ENCODE measurements at places on chromosomes 11 and 22.

- no peak for DNase-seq
Observed at GRCh38 chr11:107849790-107850189, 8.8 kb downstream of the SLC35F2 start.

DNA sequence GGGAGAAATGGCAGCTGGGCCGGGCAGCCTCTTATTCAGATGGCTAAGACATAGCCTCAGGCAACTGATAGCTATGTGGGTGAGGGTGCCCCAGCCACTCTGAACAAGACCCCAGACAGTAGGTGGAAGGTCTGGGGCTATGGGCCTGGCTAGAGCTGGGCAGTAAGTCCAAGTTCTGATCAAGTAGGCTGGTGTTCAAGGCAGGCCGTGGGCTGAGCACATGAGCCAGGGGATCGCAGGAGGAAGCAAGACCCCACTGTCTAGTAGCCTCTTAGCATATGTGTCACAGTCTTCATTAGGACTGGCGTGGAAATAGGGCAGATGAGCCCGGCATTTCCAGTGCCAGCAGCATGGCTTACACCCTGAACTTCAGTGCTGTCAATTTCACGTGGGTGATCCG, 192.1 kb downstream of the ADAMTS15 start:
- DNase-seq, result no peak

DNA sequence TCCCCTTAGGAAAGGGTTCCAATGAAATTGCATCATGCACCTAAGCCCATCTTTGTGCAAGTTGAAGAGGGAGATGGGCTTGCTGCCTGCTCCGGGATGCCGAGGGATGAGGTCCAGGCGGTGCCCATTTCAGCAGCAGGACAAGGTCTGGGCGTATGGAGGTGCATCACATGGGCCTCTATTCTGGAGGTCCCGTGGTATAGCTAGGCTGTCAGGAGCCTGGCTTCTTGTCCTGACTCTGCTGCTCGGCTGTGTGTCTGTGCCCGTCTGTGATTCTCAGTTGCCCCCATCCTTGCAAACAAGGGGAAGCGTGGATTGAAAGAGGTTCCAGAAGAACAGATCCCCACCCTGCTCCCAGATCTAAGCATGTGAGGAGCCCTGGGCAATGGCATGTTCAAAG, 130.0 kb downstream of the OSBP2 start:
- DNase-seq, result no peak

DNA sequence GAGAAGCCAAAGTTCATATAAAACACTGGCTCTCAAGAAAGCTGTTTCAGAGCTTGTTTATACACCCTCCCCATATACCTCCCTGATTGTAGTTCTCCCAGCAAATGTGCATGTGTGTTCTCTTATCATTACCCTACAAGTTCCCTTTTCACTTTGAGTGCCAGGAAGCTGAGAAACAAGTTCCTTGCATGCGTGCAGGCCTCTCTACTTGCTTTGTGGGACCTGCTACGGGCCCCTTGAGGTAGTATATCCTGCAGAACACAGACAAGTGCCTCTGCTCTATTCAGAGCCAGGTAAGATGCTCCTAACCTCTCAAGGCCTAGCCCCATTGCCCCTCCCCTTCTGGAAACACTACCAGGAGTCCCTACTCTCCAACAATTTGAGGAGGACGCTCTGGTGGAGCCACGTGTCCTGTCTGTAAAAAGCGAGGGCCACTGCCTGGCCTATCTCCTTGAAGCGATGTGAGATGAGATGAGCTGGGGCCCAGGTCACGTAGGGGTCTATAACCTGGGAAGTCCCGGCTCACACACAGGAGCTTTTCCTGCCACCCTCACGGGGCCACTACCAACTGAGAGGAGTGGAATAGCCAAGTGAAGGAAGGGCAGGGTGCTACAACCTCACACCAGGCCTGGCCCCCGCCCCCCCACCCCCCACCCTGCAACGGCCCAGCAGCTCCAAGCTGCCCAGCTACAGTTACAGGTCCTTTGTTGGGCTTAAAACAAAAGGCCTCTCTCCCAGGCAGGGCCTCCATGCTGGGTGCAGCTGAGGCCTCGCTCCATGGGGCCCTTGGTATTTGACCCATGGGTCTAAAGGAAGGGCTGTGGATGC, 2.6 kb upstream of the ATP5MGL start:
- no peak for DNase-seq

DNA sequence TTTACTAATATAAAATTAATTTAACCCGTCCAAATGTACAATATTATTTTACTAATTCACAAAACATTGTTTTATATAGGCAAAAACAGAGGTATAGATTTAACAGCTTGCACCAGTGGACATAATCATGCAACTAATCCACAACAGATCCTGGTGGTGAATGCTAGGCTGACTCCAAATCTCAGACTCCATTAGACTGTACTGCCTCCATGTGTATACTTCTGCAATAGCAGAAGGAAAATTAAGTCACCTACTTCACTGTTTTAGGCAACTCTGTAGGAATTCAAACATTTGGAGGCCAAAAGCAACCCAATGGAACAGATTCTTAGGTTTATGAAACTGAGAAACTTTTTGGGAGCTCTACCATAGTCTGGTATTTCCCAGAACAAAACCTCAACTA, 30.0 kb upstream of the RAB39A start:
- DNase-seq, result no peak

GRCh38 chr22:50700387-50701075, 27.9 kb downstream of the SHANK3 start:
- DNase-seq, result no peak

DNA sequence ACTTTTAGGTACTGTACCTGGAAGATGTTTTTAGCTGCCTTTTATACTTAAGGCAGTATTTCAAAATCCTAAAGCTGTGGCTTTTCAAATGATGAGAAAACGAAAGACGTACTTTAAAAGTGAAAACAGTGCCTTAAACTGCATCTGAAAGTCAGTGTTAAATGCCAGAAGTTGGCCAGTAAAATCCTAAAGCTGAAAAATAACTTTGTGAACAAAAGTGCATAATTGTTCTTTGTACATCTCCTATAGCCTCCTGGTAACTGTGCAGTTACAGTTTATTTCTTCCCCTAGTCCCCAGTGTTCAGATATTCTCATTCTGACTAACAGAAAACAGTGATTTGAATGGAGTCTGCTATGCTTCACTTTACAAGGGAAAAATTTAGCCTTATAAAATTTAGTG, 6.8 kb downstream of the EED start:
- DNase-seq, result no peak

- no peak for DNase-seq
Observed at GRCh38 chr11:59756558-59756840, 1.3 kb downstream of the STX3 start.

GRCh38 chr22:49752598-49753091, 75.0 kb downstream of the BRD1 start:
- DNase-seq, result no peak

GRCh38 chr11:70725739-70726138, 327.4 kb downstream of the CTTN start:
- no peak for DNase-seq

Measured in activated CD4-positive, alpha-beta T cell treated with anti-CD3 and anti-CD28 coated beads, Interleukin-2, amount 50 U/mL, for 1 hour (primary cell).